Activated T-helper 1 cell treated with anti-CD3 and anti-CD28 coated beads, Interleukin-2, amount 50 U/mL, for 16 hours (primary cell): ENCODE measurements at places on chromosomes 13 and 19.

GRCh38 chr13:97142452-97142851 lies 79.7 kb upstream of the MBNL2 start:
- DNase-seq, result no peak

GRCh38 chr13:66972659-66973058 lies 257.5 kb downstream of the PCDH9 start:
- DNase-seq, result no peak

GRCh38 chr13:42633495-42633894 lies 59.5 kb downstream of the TNFSF11 start:
- DNase-seq, result no peak

DNA sequence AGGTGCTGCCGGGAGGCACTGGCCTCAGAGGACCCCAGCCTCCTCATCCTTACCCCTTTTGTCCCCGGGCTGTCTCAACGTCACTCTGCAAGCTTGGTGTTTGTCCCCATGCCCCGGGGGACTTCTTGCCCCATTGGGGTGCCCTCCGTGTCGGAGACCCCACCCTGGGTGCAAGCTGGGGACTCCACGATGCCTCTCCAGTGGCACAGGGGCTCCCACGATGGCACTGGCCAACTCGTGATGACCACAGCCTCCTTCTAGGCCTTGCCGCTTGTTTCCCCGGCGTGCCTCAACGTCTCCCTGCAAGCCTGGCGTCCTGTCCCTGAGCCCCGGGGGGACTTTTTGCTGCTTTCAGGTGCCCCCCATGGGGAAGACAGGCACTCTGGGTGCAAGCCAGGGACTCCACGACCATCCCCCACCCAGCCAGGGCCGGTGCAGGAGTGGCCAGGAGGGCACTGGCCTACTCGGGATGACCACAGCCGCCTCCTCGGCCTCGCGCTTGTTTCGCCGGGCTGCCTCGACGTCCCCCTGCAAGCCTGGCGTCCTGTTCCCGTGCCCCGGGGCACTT lies 237.0 kb downstream of the TUBA3C start:
- no peak for DNase-seq

DNA sequence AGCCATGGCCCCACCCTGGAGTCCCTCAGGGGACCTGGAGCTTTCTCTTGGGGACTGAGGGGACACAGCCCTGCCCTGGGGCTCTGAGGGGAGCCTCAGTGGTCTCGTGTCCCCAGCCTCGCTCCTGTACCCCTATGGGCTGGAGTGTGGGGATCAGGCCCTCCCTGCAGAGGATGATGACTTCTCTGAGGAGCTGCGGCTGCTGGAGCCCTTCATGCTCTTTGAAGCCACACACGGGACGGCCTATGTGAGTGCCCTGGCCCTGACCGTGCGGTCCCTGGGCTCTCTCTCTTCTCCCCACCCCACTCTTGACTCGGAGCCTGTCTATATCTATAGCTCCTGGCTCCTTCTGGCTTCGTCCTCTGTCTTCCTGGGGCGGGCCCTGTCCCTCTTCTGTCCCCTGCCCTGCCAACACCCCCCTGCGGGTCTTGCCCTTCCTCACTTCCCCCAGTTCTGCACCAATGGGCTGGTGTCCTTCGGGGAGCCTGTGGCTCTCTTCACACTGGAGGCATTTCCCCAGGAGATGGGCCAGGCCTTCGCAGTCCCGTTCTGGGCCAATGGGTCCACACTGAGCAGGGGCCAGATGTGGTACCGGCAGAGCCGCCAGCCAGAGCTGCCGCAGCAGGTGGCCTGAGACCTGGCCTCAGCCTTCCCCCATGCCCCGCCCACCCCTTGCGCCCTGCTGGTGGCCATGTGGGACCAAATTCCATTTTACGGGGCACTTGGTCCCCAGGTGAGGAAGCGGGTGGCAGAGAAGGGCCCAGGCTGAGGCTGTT lies 33.1 kb downstream of the HPN start:
- DNase-seq, result no peak
